ENCODE measurements at places on chromosomes 11 and 22.

DNA sequence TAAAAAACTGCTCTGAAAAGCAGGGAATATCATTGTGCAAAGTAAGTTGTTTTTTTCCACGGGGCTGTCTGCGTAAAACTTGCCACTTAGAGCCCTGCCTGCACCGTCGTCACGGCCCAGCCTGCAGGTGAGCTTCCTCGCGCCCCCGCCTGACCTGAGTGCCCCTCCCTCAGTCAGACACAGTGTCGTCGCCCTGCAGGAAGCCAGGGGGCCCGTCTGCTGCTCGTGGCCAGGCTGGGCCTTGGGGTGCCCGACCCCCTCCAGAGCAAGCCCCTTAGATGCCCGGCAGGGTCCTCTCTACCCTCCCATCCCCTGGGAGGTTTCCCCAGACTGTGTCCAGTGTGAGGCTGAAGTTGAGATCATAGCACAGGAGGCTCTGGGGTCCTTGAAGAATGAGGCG, 31.6 kb downstream of the SBF1 start:
- DNase-seq: no peak

DNA sequence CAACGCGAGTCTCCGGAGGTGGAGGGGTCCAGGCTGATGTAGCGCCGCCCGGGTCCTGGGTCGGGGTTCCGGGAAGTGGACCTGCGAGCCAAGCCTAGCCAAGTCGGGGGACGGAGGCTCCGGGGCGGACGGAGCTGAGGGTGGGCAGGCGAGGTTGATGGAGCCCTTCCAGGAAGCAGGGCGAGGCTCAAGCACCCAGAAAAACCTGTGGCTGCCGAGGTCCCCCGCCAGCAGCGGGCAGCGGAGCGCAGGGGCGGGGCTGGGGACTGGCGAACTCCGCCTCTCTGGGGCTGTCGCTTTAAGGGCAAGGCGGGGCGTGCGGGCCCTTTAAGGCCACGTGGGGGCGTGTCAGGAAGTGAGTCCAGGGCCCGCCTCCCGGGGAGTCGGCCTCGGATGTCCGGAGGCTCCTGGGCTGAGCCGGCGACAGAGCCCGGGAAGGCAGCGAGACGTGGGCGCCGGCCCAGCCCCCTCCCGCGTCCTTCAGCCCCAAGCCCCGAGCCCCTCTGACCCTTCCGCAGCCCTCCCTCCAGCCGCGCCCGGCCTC, at the start of gene SLC35C1:
Gene SLC35C1, plus strand, starts transcription at position 389 of the 544 bp plus-strand sequence. CDS start 653 bp downstream, outside the sequence.
- DNase-seq: peak; percentile 96

GRCh38 chr11:12272821-12273617, 104.4 kb upstream of the PARVA start:
- no peak for DNase-seq

GRCh38 chr11:111416231-111416960, 37.3 kb upstream of the POU2AF1 start:
- no peak for DNase-seq

GRCh38 chr22:46119729-46120419, 30.5 kb upstream of the PPARA start:
- DNase-seq: no peak

- DNase-seq: no peak
Observed at GRCh38 chr11:111106641-111107040, 138.9 kb upstream of the POU2AF2 start.

Measured in D341Med (cell line).